Colonic mucosa (tissue), 4 donors: ENCODE measurements at places on chromosomes 6 and 20. TPM values are rescaled to one million over a fixed set of nuclear protein-coding genes. Genes with fewer than 3 reads are reported as not detected.

DNA sequence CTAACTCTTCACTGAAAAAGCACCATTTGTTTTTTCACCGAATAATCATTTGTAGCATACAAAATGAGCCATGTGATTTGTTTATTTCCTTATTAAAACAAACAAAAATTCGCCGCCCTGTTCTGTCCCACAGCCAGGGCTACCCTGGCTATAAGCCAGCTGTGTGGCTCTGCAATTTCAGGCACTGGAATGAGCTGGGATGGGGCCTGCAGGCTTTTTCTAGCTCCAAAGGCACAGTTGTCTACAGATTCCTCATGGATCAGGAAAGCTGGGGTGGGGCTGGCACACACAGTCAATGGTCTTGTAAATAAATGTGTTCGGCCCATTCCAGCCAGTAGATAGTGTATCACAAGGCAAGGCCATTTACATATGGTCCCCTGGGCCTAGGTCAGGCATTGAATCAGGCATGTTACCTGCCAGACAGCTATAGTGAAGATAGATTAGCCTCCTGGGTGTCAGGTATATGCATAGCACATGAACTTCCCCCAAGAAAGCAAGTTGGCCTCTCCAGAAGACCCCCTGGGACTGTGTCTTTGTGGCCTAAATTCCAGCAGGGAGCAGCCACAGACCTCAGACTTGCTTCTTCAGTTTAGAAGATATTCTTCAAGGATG, 608.9 kb downstream of the MAFB start:
- no peak overlapping the region for H3K4me3 ChIP-seq
- H3K27ac ChIP-seq: no peak overlapping the region
- H3K4me1 ChIP-seq: no peaks in the 10 kb centered on the region
- H3K36me3 ChIP-seq: no peaks in the 10 kb centered on the region
- no peak for DNase-seq

GRCh38 chr6:82987951-82988350, 77.7 kb downstream of the UBE3D start:
- H3K36me3 ChIP-seq: no peaks in the 10 kb centered on the region
- no peak for DNase-seq
- no peak overlapping the region for H3K27ac ChIP-seq
- no peaks in the 10 kb centered on the region for H3K4me1 ChIP-seq

DNA sequence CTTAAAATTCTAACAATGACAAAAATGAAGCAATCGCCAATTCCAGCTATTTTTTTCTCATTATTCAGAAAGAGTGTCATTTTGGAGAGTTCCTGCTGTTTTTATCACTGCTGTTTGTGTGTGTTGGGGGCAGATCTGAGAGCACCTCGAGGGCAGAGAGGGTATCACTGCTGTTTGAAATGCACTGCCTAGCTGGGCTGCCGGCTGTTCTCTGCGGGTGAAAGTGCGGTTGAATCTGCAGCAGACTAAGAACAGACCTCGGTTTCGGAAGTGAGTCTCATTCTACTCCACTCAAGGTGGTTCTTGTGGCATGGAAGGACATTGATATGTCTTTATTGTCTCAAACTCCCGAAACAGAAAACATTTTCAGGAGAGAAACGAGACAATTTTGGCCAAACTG, 18.3 kb downstream of the INSM1 start:
- no peaks in the 10 kb centered on the region for H3K36me3 ChIP-seq
- no peaks in the 10 kb centered on the region for H3K27me3 ChIP-seq
- no peak for DNase-seq
- H3K27ac ChIP-seq: no peak overlapping the region

DNA sequence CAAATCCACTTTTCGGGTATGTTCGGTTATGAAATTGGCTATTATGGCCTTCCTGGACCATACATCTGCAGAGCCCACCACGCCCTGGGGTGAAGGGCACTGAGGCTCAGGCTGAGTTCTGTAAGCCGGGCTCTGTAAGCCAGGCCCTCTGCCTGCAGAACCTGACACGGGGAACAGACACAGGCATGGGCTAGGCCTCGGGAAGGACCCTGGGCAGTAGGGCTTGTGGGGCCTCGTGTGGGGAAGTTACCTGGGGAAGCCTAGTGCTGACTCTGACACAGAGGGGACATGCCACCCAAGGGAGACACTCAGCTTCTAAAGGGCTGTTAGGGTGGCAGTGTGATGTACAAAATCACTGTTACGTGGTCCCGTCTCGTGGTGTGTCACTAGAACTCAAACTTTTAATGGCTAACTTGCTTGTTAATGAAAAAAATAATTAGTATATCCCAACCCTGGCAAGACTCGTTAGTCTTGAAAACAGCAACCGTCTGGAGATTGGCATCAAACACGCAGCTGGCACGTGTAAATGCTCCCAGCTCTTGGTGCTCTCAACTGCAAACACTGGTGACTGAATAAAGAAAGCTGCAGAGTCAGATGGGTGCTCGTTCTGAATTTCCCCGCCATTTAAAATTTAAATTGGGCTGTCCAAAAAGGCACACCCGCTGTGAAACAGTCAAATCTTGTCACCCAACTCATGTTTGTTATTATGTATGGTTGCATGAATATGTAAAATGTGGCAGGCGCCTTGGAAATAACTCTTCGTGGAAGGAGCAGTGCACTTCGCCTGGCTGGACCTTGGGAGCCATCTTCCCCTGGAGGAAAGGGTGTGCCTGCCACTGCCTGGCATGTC, 23.6 kb upstream of the TCFL5 start:
- H3K4me3 ChIP-seq: no peak overlapping the region
- H3K4me1 ChIP-seq: no peaks in the 10 kb centered on the region
- peaks cover 12% of the 10 kb centered on the region for H3K36me3 ChIP-seq
- no peak for DNase-seq
- H3K27me3 ChIP-seq: no peaks in the 10 kb centered on the region
- no peak overlapping the region for H3K27ac ChIP-seq

- no peak for DNase-seq
- no peak overlapping the region for H3K27ac ChIP-seq
- H3K27me3 ChIP-seq: no peaks in the 10 kb centered on the region
- no peak overlapping the region for H3K4me3 ChIP-seq
These were observed 41.3 kb upstream of the GMPR start for GRCh38 chr6:16196984-16197546.

DNA sequence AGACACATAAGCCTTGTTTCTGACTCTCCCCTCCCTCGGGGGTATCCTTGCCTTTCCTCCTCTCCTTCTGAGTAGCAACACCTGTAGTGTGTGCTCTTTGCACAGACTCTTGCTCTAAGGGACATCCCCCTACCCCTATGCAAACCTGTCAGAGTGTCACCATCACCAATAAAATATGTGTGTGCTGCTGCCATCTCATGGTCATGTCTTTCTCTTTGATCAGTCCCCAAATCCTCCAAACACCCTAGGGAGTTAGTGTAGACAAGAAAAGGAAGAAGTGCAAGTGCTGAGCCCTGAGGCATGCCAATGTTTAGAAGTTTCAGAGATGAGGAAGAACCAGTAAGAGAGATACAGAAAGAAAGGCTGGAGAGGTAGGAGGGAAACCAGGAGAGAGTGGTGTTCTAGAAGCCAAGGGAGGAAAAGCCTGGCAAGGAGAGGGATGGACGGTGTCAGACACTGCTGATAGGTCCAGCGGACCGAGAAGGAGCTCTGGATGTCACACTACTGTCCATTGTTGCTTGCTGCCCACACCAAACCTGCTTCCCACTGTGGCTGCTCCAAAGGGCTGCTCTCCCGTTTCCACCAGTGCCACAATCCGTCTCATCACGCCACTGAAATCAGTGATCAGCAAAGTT, 16.4 kb downstream of the TRMT6 start:
- no peaks in the 10 kb centered on the region for H3K4me1 ChIP-seq
- H3K27ac ChIP-seq: no peak overlapping the region
- no peak overlapping the region for H3K4me3 ChIP-seq
- no peaks in the 10 kb centered on the region for H3K36me3 ChIP-seq
- DNase-seq: no peak
- no peaks in the 10 kb centered on the region for H3K27me3 ChIP-seq

Gene PACSIN1
- total RNA-seq: 0.37 TPM

Gene TULP4
- total RNA-seq: 68.0 TPM

Gene SLC2A10
- 28.3 TPM for total RNA-seq

Gene TPBG
- total RNA-seq: 16.3 TPM

Gene ASIP
- total RNA-seq: not detected

Gene CLVS2
- total RNA-seq: 0.05 TPM

Gene AFG1L
- 9.5 TPM for total RNA-seq
